GM20000 (cell line): ENCODE measurements at places on chromosomes 6 and 20.
A peak's percentile ranks its signal among the peaks of the same experiment; 100 is the strongest.

- DNase-seq, result no peak
These were observed 1.1 kb upstream of the BMP2 start for GRCh38 chr20:6766433-6766832.

DNA sequence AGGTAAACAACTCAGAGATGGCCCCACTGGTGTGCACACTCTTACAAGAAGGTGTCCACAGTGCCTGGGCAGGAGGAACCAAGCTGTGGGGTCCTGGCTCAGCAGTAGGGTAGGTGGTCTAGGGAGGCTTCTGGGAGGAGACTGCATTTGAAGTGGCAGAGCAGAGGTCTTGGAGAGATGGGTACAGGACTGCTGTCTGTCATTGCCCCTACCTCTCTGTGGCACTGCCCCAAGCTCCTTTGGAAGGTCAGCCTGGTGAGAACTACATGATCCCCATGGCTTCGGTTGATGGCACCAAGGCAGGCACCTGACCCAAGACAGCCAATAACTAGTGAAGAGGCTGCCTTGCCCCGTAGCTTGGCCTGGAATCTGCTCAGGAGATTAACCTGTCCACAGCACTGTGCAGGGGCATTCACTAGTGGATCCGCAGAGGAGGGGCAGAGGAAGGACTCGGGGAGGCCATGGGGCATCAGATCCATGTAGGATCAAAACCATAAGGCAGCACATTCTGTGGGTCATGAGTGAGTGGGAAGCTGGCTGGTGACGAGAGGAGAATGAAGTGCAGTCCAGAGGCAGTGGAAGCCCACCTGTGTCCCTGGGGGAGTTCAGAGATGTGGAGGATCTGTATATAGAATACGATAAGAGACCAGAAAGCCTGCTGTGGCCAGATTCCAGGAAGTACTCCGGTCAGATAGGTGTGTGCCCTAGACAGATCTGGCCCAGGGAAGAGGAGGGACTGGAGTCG lies 162.0 kb downstream of the GRM4 start:
- DNase-seq, result no peak

DNA sequence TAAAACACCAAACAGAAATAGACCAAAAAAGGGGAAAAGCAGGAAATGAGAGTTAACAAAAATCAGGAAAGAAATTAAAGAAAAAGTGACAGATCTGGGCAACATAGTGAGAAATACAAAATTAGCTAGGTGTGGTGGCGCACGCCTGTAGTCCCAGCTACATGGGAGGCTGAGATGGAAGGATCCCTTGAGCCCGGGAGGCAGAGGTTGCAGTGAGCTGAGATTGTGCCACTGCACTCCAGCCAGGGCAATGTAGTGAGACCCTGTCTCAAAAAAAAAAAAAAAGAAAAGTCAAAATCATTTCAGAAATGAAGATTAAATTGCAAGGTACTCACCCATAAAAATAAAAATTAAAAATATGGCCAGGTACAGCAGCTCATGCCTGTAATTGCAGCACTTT lies 13.0 kb upstream of the GRM4 start:
- DNase-seq, result no peak

DNA sequence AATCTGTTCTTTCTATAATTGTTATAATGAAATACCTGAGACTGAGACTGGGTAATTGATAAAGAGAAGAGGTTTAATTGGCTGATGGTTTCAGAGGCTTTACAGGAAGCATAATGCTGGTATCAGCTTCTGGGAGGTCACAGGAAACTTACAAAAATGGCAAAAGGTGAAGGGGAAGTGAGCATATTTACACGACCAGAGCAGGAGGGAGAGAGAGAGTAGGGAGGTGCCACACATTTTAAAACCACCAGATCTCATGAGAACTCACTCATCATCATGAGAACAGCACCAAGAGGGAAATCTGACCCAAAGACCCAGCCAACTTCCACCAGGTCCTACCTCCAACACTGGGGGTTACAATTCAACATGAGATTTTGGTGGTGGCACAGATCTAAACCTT lies 2.6 kb upstream of the SIRPB1 start:
- peak; percentile 6 for DNase-seq

GRCh38 chr6:140921366-140922226 lies 1211.1 kb upstream of the GJE1 start:
- DNase-seq, result peak; percentile 19

DNA sequence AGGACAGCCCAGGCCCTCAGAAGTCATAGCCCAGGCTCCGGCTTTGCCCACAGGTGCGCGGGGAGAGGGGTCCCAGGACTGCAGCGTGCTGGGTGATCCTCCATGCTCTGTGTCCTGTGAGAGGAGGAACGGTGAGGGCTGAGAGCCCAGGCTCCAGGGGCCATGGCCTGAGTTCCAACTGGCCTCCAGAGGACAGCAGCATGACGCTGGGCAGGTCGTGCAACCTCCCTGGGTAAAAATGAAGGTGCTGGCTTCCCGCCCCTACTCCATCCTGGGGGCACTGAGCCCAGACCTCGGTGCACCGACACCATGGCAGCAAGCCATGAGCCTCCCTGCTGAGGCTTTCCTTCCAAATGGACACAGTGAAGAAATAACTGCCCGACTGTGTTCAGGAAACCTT lies 305.4 kb downstream of the TAF4 start:
- no peak for DNase-seq

- peak; percentile 37 for DNase-seq
These were observed 85.2 kb downstream of the VEGFA start for GRCh38 chr6:43855247-43855646.

- DNase-seq, result no peak
These were observed 66.3 kb upstream of the TNFAIP3 start for GRCh38 chr6:137800762-137801161.

DNA sequence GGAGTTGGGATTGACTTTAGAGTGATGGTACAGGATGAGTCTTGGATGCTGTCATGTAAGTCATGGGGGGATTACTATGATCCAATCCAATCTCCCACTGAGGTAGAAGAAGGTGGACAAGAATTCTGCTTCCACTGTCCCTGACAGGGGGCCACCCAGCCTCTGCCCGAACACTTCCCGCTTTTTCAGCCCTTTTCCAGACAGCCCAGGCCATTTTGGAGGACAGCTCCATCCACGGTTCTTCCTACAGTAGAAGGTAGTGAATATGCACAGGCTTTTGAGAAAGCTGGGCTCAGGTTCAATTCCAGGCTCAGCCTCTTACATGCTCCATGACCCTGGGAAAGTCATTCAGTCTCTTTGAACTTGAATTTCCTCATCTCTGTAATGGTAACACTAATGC lies 31.0 kb downstream of the TRERF1 start:
- no peak for DNase-seq

- DNase-seq, result peak; percentile 37
These were observed 636 bp downstream of the SRF start for GRCh38 chr6:43171707-43172103.

- no peak for DNase-seq
These were observed 395.4 kb downstream of the ARHGAP18 start for GRCh38 chr6:129314575-129314974.

DNA sequence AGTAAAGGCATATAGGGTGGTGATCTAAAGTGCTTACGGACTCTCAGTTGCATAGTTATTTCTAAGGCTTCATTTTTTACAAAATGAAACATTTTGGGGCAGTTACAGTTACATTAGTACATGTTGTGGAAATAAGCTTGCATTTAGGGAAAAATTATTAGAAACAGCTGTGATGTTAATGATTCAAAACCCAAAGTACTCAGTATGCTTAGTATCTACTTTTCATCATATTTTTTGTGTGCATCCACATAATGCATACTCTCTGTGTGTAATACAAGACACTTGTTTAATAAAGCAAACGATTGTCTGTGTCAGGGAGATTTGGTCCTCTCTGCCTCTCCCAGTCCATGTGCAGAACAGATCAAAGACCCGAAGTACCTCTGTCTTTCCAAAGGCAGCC lies 11.4 kb upstream of the TBX18 start:
- DNase-seq, result no peak

DNA sequence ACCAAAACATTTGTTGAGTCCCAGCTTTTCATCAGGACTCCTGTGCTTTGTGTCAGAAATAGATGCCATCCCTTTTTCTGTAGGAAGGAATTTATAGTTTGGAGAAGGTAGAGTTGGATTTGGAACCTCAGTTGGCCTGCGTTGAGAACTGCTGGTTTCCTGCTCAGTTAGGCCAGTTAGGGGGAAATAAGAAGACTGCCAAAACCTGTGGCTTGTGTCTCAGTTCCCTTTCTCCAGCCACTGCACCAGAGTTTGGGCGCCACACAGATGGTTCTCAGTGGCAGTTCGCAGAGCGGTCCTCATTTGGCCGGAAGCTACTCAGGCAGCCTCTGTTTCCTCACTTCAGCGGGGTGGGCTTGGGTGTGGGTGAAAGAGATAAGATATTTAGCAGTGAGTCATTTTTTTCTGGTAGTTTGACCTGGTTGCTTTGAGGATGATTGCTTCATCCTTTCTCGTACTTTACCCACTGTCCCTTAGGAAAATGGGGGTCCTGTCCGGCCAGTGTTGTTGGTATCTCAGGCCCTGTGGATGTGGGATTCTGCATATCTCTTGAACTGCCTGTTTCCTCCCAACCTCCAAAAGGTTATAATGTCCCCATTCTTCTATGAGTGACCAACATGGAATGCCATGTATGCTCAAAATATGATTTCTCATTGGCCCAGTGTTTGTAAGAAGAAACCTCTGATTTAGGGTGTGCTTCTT lies 53.7 kb downstream of the JARID2 start:
- peak; percentile 73 for DNase-seq

GRCh38 chr6:93164781-93165180 lies 254.6 kb downstream of the EPHA7 start:
- DNase-seq, result no peak

GRCh38 chr6:133595111-133595761 lies 293.7 kb upstream of the TCF21 start:
- DNase-seq, result no peak
